ENCODE measurements at places on chromosomes 7 and 10.

DNA sequence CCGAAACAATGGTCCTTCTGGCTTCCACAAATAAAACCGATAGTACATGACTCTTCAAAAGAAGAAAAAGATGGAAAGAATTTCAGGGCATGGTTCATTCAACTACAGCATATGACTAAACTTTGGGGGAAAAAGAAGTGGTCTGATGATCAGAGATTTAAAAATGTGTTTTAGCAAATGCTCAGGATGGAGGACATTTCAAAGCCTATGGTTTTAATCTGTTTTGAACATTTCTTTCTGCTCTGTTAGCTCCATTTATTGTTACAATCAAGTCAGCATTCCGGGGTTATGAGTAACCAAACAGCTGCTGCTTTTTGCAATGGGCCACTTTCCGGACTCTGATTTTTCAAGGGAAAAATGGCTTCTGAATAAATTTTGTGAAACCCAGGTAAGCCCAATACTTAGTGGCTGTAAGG, 142.4 kb downstream of the CUBN start:
- no peak for DNase-seq

- DNase-seq, result no peak
These were observed 9.7 kb upstream of the ANLN start for GRCh38 chr7:36379831-36380504.

DNA sequence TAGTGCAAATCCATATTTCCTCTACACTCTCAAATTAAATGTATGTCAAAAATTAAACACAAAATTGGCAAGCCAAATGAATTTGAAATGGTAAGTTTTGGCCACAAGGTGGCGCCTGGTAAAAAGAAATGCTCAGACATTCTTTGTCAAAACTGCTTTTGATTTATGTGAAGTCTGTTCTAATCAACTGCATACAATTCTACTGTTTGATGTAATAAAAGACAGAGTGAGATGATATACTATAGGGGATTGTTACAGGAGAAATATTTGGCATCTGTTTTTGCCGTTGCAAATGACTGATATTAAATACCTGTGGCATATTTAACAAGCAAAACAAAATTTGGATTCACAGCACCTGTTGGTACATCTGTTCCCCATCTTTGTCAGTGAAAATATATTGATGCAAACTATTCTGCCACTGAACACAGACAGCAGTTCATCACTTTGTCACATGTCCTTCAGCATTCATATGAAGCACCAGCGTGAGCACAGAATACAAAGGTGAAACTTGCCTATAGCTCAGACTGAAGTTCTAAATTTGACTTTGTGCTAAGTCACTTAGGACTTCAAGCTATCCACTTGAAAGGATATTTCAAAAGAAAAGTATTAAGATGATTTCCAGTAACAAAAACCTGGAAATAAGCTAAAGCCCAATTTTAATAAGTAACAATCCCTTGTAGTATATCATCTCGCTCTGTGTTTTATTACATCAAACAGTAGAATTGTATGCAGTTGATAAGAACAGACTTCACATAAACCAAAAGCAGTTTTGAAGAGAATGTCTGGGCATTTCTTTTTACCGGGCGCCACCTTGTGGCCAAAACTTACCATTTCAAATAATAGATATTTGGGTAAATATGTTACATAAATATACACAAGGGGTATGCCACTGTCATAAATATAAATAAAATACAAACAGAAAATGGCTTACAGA, 10.2 kb upstream of the CH25H start:
- DNase-seq, result peak; percentile 51

DNA sequence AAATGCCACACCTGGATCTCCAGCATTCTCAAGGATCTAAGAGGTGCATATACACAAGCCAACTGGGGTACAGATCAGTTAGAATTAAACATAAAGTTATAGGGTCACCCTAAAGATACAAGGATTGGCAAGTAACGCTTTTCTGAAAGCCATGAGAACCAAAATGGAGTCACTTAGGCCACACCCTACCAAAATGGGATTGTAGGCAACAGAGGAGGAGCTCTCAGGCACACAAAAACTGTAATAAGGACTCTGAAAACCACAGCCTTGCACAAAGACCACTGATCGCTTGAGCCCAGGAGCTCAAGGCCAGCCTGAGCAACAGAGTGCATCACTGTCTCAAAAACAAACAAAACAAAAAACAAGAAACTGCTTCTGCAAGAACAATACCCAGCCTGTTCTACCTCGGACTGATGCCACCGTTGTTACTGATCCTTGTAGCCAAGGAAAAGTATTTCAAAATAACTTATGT, 35.5 kb downstream of the SVOPL start:
- DNase-seq, result no peak

- no peak for DNase-seq
These were observed 70.1 kb upstream of the COL1A2 start for GRCh38 chr7:94324380-94325121.

GRCh38 chr10:89283936-89284475, 17.8 kb upstream of the IFIT2 start:
- no peak for DNase-seq

GRCh38 chr10:84201682-84202081, 7.3 kb downstream of the CDHR1 start:
- DNase-seq, result no peak

GRCh38 chr10:116307455-116307854, 16.8 kb upstream of the CCDC172 start:
- DNase-seq, result no peak

GRCh38 chr10:132645247-132645530, 107.6 kb downstream of the INPP5A start:
- no peak for DNase-seq

- DNase-seq, result no peak
These were observed 81.8 kb downstream of the THSD7A start for GRCh38 chr7:11750191-11750590.

DNA sequence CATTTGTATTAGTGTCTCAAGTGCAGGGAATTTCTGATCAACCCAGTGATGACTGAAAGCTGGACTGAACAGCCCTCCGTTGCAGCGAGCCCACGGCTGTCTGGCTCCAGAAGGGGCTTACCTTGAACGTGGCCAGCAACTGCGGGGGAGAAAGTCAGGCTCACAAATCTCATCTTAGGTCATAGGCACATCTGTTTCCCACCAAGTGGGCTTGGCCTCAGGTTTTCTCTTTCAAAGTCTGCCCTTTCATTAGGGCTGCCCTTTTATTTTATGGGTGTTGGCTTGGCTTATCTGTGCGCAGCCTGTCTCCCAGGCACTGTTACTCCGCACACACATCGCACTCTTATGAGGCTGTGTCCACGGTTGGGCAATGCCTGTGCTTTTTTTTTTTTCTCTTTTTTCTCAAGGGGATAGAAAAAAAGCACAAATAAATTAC, 178.0 kb downstream of the JCAD start:
- DNase-seq, result no peak

DNA sequence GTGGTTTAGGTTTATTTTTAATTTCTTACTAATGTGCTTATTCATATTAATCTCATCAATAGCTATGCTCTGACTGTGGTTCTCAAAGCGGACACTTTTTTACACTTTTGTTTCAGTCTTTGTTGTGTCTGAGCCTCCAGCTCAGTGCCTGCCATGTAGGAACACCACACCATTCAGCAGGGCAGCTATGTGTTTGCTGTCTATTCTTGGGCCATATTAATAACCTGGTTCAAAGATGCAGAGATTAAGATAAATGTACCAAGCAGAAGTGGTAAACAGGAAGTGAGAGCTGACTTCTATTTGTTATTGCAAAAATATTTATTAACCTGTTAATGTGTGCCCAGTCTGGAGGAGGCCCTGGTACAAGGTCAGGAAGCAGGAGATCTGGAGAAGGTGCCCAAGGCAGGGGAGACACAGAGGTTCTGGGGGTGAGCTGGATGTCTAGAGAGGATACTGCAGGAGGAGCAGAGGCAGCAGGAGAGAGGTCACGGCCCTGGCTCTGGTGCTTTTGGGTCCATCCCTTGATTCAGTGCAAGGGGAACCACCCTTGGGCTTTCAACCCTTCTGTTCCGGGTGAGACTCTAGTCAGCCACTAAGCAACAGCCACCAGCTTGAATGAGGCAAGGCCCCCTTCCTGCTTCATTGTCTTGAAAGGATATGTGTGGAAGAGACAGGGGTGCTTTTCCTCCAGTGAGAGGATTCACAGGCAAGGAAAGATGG, 1.9 kb downstream of the TBXAS1 start:
- no peak for DNase-seq

GRCh38 chr7:39746103-39746819, 122.9 kb downstream of the RALA start:
- DNase-seq, result peak; percentile 36

GRCh38 chr10:96269438-96270300, 1.7 kb downstream of the BLNK start:
- DNase-seq, result no peak

GRCh38 chr10:59807629-59808620, 54.7 kb upstream of the MRLN start:
- DNase-seq, result no peak

GRCh38 chr7:49324707-49325106, 400.4 kb downstream of the CDC14C start:
- DNase-seq, result no peak

GRCh38 chr7:151786936-151787335, 90.0 kb downstream of the PRKAG2 start:
- no peak for DNase-seq

- DNase-seq, result no peak
These were observed 199.9 kb upstream of the PLXNA4 start for GRCh38 chr7:132776048-132776620.

- DNase-seq, result no peak
These were observed 21.5 kb upstream of the PDE1C start for GRCh38 chr7:32091608-32092210.

DNA sequence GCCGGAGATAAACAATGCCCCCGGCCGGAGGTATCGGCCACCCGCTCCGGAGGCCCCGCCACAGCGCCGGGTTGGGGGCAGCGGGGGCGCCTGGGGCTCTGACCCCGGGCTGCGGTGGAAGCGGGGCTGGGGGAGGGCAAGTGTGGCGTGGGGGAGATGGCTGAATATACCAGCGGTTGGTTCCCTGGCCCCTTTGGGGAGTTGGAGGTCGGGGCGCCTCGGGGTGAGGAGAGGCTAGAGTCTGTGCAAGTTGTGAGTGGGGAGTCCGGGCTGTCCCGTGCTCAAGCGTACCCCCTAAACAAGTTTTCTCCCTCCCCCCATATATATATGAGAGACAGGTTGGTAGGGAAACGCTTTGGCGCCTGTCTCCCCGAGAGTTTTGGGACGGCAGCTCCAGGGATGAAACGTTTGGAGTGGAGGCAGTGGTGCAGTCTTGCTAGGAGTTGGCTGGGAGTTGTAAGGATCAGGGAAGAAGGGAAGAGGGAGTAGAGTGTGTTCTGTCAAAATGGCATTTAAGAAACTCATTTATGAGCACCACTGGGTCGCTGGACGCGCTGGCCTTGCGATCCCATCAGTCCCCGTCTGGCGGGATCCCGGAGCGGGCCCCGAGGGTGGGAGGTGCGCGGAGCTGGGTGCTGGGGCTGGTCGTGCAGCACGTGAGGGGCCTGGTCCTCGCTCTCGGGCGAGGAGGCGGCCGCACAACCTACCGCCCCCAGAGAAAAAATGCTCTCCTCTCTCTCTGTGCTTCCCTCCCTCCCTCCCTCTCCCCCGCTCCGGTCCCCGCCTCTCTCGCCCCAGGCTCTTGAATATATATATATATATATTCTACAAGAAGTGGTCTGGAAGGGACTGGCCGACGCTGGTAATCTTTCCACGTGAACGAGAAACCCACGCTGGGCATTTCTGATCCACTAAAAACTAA, 1.1 kb downstream of the TET1 start:
- no peak for DNase-seq

DNA sequence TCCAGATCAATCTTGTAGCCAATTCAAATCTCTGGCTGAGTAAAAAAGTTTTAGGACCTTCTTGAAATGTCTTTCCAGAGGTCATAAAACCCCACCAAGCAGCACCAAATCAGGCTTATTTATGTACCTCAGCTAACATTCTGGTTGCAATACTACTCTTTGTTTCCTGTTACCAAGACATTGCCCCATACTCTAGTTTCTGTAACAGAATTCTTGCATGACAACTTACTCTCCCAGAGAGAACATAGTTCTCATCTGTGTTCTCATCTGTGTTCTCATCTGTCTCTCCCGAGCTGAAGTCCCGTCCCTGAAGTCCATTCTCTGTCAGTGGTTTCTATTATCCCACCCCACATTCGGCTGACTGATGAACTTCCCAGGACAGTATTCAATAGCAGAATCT, 1285.1 kb downstream of the XPNPEP1 start:
- no peak for DNase-seq

- peak; percentile 25 for DNase-seq
These were observed 30.6 kb upstream of the PFKFB3 start for GRCh38 chr10:6171881-6172695.

Data from amygdala (tissue), 56 donors.